ENCODE measurements at places on chromosomes 2 and 18. TPM values are rescaled to one million over a fixed set of nuclear protein-coding genes. Genes with fewer than 3 reads are reported as not detected.

GRCh38 chr18:26940744-26941398, 75.4 kb upstream of the AQP4 start:
- no peaks in the 10 kb centered on the region for H3K36me3 ChIP-seq
- H3K27ac ChIP-seq: no peak overlapping the region
- peaks cover 45% of the 10 kb centered on the region for H3K27me3 ChIP-seq

- H3K27me3 ChIP-seq: no peaks in the 10 kb centered on the region
- H3K27ac ChIP-seq: peak overlapping the region; percentile 70
- H3K4me1 ChIP-seq: peaks cover 29% of the 10 kb centered on the region
Measured at GRCh38 chr2:100731535-100731981, 88.4 kb upstream of the NPAS2 start.

The IL1F10 gene
- total RNA-seq: not detected

GRCh38 chr2:77161009-77161408, 361.2 kb downstream of the LRRTM4 start:
- H3K27ac ChIP-seq: no peak overlapping the region
- H3K36me3 ChIP-seq: no peaks in the 10 kb centered on the region
- peak; percentile 56 for DNase-seq
- H3K4me1 ChIP-seq: no peaks in the 10 kb centered on the region
- no peaks in the 10 kb centered on the region for H3K27me3 ChIP-seq

GRCh38 chr2:219918944-219919343, 291.5 kb downstream of the SLC4A3 start:
- H3K4me3 ChIP-seq: no peak overlapping the region
- no peak overlapping the region for H3K27ac ChIP-seq
- H3K4me1 ChIP-seq: no peaks in the 10 kb centered on the region
- DNase-seq: no peak

DNA sequence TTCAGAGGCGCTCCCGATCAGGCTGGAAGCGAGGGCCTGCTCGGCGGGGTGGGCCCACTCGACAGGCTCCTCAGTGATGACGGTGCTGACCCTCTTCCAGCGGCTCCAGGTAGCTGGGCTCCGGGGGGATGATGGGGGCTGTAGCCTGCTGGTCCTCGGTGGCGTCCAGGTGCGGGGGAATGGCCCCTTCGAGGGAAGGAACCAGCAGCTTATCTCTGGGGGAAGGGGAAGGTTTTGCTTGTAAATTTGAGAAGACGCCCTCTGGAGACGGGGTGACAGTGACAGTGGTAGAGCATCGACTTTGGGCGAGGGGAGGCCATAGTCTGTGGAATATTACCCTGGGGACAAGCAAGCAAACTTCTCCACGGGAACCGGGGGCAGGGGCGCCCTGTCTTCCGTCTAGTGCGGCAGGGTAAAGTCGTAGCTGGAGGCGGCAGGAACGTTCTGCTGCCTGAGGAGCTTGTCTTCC, 891.9 kb upstream of the LRRTM1 start:
- H3K4me1 ChIP-seq: no peaks in the 10 kb centered on the region
- H3K27ac ChIP-seq: no peak overlapping the region
- H3K36me3 ChIP-seq: no peaks in the 10 kb centered on the region
- DNase-seq: no peak

The WDR35 gene
- total RNA-seq: 6.6 TPM

- H3K27me3 ChIP-seq: no peaks in the 10 kb centered on the region
Measured at GRCh38 chr2:206876216-206876860, 63.0 kb upstream of the CPO start.

The TMEFF2 gene
- not detected for total RNA-seq

DNA sequence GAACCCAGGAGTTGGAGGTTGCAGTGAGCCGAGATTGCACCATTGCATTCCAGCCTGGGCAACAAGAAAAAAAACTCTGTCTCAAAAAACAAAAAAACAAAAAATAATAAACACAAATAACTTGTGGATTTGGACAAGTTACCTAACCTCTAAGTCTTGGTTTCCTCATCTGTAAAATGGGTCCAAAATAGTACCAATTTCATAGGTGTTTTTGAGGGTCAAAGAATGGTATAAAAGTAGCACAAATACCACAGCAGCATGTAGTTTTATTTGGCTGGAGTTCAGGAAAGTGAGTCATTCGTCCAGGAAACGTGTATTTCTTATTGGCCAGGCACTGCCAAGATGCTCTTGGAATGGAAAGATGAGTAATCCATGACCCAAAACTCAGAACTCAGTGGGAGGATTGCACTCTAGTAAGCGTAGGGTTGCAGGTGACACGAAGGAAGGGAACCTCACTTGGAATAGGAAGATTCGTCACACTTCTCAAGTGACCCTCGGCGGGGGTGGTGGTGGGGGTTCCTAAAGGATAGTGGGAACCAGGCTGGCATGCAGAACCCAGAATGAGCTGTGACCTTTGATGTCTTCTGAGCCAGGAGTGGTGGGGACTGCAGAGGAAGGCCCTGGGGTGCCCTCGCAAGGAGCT, 24.4 kb downstream of the GRHL1 start:
- peaks cover 59% of the 10 kb centered on the region for H3K4me1 ChIP-seq
- peak overlapping the region; percentile 16 for H3K4me3 ChIP-seq

DNA sequence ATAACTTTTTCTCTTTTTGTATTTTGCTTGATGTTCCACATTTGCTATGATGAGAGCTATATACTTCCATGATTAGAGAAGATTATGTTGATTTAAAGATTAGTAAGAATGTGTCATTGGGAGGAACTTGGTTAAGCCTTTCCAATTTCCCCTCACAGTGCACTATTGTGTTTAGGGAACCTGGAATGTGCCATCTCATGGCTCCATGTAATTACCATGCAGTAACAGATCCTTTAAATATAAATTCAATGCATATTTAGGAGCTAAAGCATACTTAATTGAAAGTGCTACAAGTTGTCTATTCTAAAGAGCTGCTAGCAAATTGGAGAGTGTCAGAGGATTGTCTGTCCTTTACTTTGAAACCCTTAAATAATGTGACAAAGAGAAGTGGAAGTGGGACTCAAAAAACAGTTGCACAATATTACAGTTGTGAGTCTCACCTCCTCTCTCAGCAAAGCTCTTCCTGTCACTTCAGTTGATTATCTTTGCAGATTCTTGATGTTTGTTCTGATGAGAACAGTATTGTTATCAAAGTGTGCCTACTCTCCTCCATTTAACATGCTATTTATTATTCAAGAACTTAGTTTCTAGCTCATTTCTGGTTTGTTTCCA, 1162.7 kb upstream of the ZEB2 start:
- no peaks in the 10 kb centered on the region for H3K27me3 ChIP-seq
- peak overlapping the region; percentile 88 for H3K27ac ChIP-seq
- no peaks in the 10 kb centered on the region for H3K36me3 ChIP-seq
- peaks cover 45% of the 10 kb centered on the region for H3K4me1 ChIP-seq
- DNase-seq: peak; percentile 80

- peak overlapping the region; percentile 91 for H3K4me3 ChIP-seq
- peaks cover 22% of the 10 kb centered on the region for H3K36me3 ChIP-seq
- H3K27ac ChIP-seq: peak overlapping the region; percentile 27
- H3K27me3 ChIP-seq: no peaks in the 10 kb centered on the region
Measured at GRCh38 chr2:111121028-111121827, 514 bp downstream of the BCL2L11 start.

The CABLES1 gene
- total RNA-seq: 18.6 TPM

The ZAP70 gene
- total RNA-seq: not detected

The KCNIP3 gene
- 19.1 TPM for total RNA-seq

GRCh38 chr2:186751790-186752189, 57.9 kb downstream of the FAM171B start:
- no peaks in the 10 kb centered on the region for H3K36me3 ChIP-seq
- H3K4me3 ChIP-seq: no peak overlapping the region
- no peak overlapping the region for H3K27ac ChIP-seq
- H3K4me1 ChIP-seq: no peaks in the 10 kb centered on the region
- H3K27me3 ChIP-seq: no peaks in the 10 kb centered on the region

DNA sequence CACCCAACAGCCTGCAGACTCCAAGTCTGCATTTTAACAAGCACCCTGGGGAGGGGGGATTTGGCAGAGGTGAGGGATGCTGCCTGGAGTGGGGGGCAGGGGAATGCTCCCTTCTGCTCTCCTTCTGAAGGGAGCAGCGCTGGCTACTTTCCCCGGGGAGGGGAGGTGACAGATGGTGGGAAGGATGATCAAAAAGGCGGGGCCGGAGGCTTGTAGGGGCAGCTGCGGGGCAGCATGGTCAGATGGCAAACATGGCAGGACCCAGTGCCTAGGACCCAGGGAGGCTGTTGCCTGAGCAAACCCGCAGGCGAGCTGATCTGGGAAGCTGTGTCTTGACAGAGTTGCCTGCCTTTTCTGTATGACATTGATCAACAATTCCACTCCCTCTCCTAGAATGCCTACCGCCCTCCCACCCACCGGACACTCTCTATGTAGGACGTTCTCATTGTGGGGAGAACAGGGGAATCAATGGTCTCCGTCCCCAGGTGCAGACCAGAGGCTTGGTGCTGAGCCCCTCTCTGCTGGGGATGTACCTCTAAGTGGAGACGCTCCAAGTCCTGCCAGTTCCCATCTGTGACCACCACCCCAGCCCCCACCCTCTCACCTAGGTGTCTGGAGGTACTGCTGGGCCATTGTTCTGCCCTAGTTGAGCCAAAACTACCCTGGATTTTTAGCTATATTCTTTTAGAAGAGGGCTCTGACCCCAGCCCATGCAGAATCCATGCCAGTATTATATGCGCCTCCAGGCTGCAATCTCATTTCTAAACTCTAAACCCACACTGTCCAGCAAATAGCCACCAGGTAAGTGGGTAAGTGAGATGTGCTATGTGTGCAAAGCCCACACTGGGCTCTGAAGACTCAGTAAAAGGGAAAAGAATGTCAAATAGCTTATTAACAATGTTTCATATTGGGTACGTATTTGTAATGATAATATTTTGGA, 89.7 kb upstream of the SEC11C start:
- no peaks in the 10 kb centered on the region for H3K36me3 ChIP-seq
- DNase-seq: no peak
- no peak overlapping the region for H3K4me3 ChIP-seq
- no peak overlapping the region for H3K27ac ChIP-seq
- peaks cover 21% of the 10 kb centered on the region for H3K4me1 ChIP-seq

GRCh38 chr2:96663829-96664228, 21.3 kb downstream of the FER1L5 start:
- no peak for DNase-seq
- H3K27ac ChIP-seq: no peak overlapping the region
- no peak overlapping the region for H3K4me3 ChIP-seq
- no peaks in the 10 kb centered on the region for H3K27me3 ChIP-seq

The GAREM1 gene
- 0.86 TPM for total RNA-seq

GRCh38 chr2:168478206-168478605, 22.1 kb downstream of the CERS6 start:
- no peaks in the 10 kb centered on the region for H3K4me1 ChIP-seq
- no peak overlapping the region for H3K27ac ChIP-seq

The POTEJ gene
- not detected for total RNA-seq

The ARL4C gene
- total RNA-seq: 21.7 TPM

The BAZ2B gene
- total RNA-seq: 19.6 TPM

DNA sequence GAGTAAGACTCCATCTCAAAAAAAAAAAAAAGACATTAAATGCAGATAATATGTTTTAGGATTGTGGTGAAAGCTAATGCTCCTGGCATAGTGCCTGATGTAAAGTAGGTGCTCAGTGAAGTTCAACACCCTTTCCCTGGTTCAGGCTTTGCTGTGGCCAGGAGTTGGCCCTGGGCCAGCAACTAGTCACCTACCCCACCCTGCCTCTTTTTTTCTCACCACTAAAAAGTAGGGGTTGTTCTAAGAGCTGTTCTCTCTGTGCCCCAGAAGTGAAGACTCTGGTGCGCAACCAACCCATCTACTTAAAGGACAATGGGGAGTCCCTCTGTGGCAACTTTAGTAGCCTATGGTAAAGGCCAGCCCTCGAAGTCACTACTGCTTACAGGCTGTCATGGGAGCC, 75.9 kb downstream of the DNMT3A start:
- no peak overlapping the region for H3K4me3 ChIP-seq
- DNase-seq: no peak
- H3K27me3 ChIP-seq: no peaks in the 10 kb centered on the region
- no peaks in the 10 kb centered on the region for H3K4me1 ChIP-seq
- no peak overlapping the region for H3K27ac ChIP-seq

The MEP1B gene
- total RNA-seq: not detected

DNA sequence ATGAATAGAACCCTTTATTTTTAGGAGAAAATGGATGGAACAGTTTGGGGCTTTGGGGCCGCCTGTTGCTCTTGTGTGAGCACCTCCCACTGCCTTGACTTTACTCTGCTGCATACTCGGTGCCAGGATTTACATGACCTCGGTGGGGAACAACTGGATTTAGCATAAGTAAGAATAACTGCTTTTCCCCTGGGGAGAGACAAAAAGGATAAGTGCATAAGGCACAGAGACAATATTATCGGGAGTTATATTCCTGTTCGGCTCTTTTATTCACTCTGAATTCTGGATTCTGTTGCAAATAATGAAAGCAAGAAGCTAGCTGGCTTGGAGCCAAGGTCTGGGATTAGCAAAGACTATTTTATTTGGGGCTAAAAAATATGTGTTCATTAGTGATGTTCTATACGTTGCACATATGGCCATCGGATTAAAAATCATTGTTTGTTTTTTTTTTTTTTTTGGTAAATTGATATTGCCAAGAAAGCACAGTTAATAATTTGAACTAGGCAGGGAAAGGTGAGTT, 69.8 kb downstream of the CYBRD1 start:
- no peak overlapping the region for H3K27ac ChIP-seq
- no peaks in the 10 kb centered on the region for H3K27me3 ChIP-seq
- no peak overlapping the region for H3K4me3 ChIP-seq
- no peaks in the 10 kb centered on the region for H3K36me3 ChIP-seq

DNA sequence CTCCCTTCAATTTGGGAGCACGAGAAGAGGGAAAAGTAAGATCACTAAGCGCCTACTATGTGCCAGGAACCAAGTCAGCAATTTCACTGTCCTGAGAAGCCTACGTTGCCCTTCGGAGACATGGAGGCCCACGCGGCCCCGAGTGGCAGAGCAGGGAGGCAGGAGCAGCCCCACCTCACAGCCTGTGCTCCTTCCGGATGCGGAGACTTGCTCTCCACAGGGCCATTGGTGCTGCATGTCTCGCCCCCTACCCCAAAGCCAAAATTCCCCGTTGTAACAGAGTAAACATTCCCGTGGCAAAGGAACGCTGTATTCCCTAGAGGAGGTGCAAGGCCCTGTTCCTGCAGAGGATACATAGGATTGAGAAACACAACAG, 4.5 kb downstream of the SLC14A2 start:
- H3K27ac ChIP-seq: no peak overlapping the region
- peaks cover 12% of the 10 kb centered on the region for H3K4me1 ChIP-seq
- no peak overlapping the region for H3K4me3 ChIP-seq
- no peak for DNase-seq
- H3K36me3 ChIP-seq: no peaks in the 10 kb centered on the region

DNA sequence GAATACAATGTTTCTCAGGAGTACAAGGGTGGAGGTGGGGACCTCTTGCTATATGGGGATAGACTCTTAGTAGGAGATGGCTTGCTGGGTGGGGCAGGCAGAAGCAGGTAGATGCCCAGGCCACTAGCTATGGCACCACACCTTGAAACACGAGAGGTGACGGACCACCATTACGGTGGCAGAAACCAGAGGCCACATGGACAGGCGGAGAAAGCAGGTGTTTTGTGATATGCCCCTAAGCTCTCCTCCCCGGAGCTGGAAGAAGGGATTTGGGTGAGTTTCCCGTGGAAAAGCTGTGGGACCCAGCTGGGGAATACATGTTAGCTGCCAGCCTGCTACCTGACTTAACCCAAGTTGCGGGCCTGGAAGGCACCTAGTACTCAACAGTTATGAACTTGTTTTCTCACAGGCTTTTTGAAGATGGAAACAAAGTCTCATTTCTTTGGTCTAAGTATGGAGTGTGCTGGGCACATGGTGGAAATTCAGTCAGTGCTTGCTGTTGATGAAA, 16.7 kb downstream of the PLA2R1 start:
- peaks cover 20% of the 10 kb centered on the region for H3K4me1 ChIP-seq
- H3K36me3 ChIP-seq: no peaks in the 10 kb centered on the region
- no peak overlapping the region for H3K27ac ChIP-seq
- no peak overlapping the region for H3K4me3 ChIP-seq

The POMC gene
- total RNA-seq: not detected

GRCh38 chr2:42054714-42055430, 7.1 kb downstream of the PKDCC start:
- H3K36me3 ChIP-seq: no peaks in the 10 kb centered on the region
- H3K4me3 ChIP-seq: no peak overlapping the region
- H3K27me3 ChIP-seq: peaks cover 2% of the 10 kb centered on the region
- peaks cover 20% of the 10 kb centered on the region for H3K4me1 ChIP-seq

Measured in PC-3 (cell line).